ENCODE measurements at places on chromosomes 5 and 9.
A peak's percentile ranks its signal among the peaks of the same experiment; 100 is the strongest.

DNA sequence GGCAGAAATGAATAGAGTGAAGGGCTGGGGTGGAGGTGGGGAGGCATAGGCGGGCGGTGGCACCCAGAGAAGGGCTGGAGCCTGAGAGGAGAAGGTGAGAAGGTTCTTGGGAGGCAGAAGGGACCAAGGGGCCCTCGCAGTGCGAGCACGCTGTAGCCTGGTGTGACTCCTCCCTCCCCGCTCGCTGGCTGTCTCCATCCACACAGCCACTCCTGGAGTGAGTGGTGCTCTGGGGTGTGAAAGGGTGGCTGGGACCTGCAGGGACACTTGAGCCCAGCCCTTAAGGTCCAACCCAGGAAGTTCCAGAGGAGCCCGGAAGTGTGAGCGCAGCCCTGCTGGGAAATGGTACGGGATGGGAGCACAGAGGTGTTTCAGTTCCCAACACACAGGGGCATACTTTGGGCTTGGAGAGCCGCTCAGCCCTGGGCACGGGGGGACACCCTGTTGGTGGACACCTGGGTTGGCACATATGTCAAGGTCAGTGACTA, 9.3 kb upstream of the SCGB3A1 start:
- DNase-seq, result no peak

DNA sequence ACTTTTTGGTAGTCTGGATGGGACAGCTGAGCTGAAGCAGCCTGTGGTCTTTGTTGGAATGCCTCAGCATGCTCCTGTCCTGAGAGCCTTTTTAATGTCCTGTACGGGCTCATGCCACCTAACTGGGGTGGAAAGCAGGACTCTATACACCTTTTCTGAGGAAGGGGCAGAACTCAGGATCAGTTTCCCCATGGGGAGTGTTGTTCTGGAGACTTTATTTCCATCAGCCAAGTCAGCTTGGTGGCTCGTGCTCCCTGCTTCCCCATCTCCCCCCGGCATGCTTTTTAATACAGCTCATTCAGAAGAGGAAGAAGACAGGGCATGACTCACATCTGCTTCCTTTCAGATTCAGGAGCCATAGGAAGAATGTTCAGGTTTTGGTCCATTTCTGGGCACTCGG, 5.1 kb upstream of the SEPTIN8 start:
- DNase-seq, result peak; percentile 55

DNA sequence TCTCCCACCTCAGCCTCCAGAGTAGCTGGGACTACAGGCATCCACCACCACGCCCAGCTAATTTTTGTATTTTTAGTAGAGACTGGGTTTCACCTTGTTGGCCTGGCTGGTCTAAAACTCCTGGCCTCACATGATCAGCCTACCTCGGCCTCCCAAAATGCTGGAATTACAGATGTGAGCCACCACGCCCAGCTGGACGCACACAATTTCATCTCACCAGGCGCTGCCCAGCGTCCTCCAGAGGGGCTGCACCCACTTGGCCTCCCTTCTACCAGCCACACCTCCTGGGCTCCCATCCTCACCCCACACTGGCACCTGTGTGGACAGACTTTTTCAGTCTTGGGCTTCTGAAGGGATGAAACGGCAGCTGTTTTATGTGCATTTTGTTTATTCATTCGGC, 3.8 kb upstream of the EXOC3 start:
- DNase-seq, result no peak

DNA sequence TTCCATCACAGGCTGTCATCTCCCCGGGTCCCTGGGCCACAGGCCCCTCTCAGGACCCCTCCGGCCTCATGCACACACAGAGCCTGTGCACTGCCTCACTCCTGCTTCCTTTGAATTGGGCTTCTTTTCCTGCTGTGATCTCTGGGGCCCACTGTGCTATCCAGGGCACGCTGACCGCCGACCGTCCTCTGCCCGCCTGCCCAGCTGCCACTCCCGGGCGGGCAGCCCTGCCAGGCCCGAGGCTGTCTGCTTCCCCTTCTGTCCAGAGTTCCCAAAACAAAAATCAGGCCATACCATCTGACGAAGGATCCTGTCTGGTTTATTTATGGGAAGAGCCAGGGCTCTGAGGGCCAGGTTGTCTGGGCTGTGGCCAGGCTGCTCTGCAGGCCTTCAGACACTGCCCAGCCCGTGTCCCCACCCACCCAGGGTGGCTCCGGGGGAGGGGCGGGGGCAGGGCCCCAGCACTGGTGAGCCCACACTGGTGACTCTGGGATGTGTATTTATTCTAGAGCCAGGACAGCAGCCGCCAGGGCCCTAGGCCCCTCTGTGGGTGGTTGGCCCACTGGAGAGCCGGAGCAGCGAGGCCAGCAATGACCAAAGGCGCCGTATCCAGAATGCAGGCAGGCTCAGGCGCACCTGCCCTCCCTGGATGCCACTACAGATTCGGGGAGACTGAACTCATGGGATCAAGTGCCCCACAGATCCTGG, 57.0 kb downstream of the ADAMTS2 start:
- DNase-seq, result no peak

GRCh38 chr5:169290895-169291294, 10.0 kb downstream of the SLIT3 start:
- no peak for DNase-seq

- DNase-seq, result peak; percentile 48
Measured at GRCh38 chr9:15642369-15642962, 89.6 kb downstream of the CCDC171 start.

GRCh38 chr5:95892784-95893354, 68.8 kb downstream of the ELL2 start:
- DNase-seq, result peak; percentile 36

- DNase-seq, result no peak
Measured at GRCh38 chr5:31638345-31638744, 586 bp upstream of the PDZD2 start.

GRCh38 chr5:69248019-69248418, 13.3 kb downstream of the CDK7 start:
- no peak for DNase-seq

GRCh38 chr9:98104445-98104881, 14.6 kb downstream of the TRIM14 start:
- no peak for DNase-seq

- no peak for DNase-seq
Measured at GRCh38 chr5:81105261-81105877, 127.8 kb upstream of the CKMT2 start.

- no peak for DNase-seq
Measured at GRCh38 chr5:83715236-83716065, 5.2 kb downstream of the HAPLN1 start.

All from AG08395 (cell line).